T-helper 17 cell (primary cell): ENCODE measurements at places on chromosomes 2 and 18. TPM values are rescaled to one million over a fixed set of nuclear protein-coding genes. Genes with fewer than 3 reads are reported as not detected.

GRCh38 chr2:9560628-9561027 lies 5.0 kb upstream of the ADAM17 start:
- H3K4me3 ChIP-seq, result no peak overlapping the region
- DNase-seq, result no peak
- peaks cover 2% of the 10 kb centered on the region for H3K36me3 ChIP-seq
- H3K4me1 ChIP-seq, result peaks cover 11% of the 10 kb centered on the region

INPP4A gene
- total RNA-seq, result 110 TPM

GRCh38 chr2:241815477-241816430 lies 6.8 kb downstream of the NEU4 start:
- no peaks in the 10 kb centered on the region for H3K36me3 ChIP-seq
- H3K4me1 ChIP-seq, result peaks cover 8% of the 10 kb centered on the region
- no peak for DNase-seq
- H3K27ac ChIP-seq, result peak overlapping the region; percentile 78
- no peak overlapping the region for H3K4me3 ChIP-seq
- H3K27me3 ChIP-seq, result no peaks in the 10 kb centered on the region

GRCh38 chr2:28365158-28365557 lies 27.5 kb upstream of the FOSL2 start:
- DNase-seq, result no peak
- no peak overlapping the region for H3K4me3 ChIP-seq
- peak overlapping the region; percentile 32 for H3K27ac ChIP-seq
- peaks cover 57% of the 10 kb centered on the region for H3K4me1 ChIP-seq
- no peaks in the 10 kb centered on the region for H3K36me3 ChIP-seq
- H3K27me3 ChIP-seq, result no peaks in the 10 kb centered on the region

DNA sequence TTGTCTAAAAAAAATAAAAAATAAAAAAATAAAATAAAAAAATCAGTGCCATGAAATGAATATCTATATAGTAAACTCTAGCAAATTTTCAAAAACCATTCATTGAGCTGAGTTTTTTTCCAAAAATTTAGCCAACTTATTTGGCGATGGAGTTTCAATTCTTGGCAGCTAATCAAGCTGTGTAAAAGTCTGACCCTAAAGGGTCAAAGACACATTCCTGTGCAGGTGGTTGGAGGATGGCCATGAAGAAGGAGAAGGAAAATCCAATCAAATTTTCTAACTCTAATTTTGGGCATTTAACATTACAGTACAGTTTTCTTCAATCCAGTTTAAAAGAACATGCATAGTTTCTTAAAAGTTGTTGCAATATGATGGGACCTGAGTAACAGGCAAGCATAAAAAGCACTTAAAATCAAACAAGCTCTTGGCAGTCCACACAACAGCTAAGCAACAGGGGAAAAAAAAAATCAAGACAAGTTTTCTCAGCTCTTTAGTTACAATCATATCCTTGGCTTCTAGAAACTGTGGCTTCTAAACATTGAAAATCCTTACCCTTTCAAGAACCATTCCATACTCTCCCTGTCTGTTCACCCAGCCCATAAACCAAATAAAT lies 54.5 kb downstream of the ACVR1 start:
- H3K27ac ChIP-seq, result no peak overlapping the region
- peaks cover 22% of the 10 kb centered on the region for H3K4me1 ChIP-seq
- no peak for DNase-seq
- H3K27me3 ChIP-seq, result no peaks in the 10 kb centered on the region
- H3K36me3 ChIP-seq, result peaks cover 22% of the 10 kb centered on the region

- H3K27me3 ChIP-seq, result no peaks in the 10 kb centered on the region
- H3K27ac ChIP-seq, result no peak overlapping the region
- peaks cover 17% of the 10 kb centered on the region for H3K36me3 ChIP-seq
- peaks cover 26% of the 10 kb centered on the region for H3K4me1 ChIP-seq
- DNase-seq, result no peak
Measured at GRCh38 chr2:74374509-74375205, 5.5 kb downstream of the DCTN1 start.

- H3K4me3 ChIP-seq, result no peak overlapping the region
- no peak overlapping the region for H3K27ac ChIP-seq
- no peak for DNase-seq
- no peaks in the 10 kb centered on the region for H3K27me3 ChIP-seq
- no peaks in the 10 kb centered on the region for H3K4me1 ChIP-seq
Measured at GRCh38 chr2:184644685-184645084, 46.4 kb downstream of the ZNF804A start.

DNA sequence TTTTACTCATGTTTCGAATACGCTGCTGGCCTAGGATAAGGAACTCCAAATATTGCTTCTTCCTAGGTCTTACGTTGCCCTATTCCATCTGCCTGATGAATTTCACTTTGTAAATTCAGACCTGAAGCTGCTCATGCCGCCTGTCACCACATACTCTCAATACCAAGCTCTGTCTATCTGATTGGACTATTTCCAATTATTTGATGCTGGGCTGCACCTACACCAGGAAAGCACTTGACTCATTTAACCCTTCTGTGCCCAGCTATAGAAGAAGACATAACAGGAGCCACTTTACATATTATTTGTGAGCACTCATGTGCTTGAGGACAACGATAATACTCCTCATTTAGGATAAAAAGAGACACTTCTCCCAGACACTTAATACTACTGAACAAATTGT lies 1293.9 kb upstream of the LRRTM1 start:
- no peak for DNase-seq
- no peaks in the 10 kb centered on the region for H3K27me3 ChIP-seq
- no peaks in the 10 kb centered on the region for H3K36me3 ChIP-seq
- H3K27ac ChIP-seq, result no peak overlapping the region
- H3K4me3 ChIP-seq, result no peak overlapping the region

DNA sequence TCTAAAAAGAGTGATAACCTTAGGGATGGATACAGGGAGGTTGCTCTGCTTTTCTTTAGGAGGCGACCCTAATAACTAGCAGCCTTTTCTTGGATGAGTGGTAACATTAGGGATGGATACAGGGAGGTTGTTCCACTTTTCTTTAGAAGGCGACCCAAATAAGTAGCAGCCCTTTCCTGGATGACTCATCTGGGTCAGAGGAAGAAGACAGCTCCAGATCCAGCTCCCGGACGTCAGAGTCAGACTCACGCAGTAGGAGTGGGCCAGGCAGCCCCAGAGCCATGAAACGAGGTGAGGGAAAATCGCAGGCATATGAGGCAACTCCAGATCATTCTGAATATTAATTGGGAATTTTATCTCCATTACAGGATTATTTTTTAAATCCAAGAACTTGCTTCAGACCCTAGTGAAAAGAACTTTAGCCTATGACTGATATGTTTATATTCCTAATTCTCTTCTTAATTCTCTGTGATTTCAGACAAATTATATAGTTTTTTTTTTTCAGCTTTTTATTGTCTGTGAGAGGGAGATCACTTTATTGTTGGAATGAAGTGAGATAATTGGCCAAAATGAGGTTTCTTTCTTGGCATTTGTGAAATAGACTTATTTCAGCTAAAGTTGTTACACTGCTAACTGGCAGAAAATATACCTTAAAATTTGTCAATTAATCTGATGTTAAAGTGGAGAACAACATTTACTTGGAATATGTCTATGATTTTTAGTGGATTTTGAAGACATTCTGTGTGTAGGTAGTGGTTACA lies 31.2 kb upstream of the C1GALT1C1L start:
- peaks cover 4% of the 10 kb centered on the region for H3K36me3 ChIP-seq
- DNase-seq, result no peak
- H3K27ac ChIP-seq, result no peak overlapping the region

GRCh38 chr18:35389095-35389618 lies 12.0 kb upstream of the ZNF396 start:
- H3K36me3 ChIP-seq, result peaks cover 4% of the 10 kb centered on the region
- no peak overlapping the region for H3K27ac ChIP-seq
- no peak for DNase-seq
- peaks cover 8% of the 10 kb centered on the region for H3K4me1 ChIP-seq

FNDC4 gene
- not detected for total RNA-seq

IL1RL2 gene
- not detected for total RNA-seq

DNA sequence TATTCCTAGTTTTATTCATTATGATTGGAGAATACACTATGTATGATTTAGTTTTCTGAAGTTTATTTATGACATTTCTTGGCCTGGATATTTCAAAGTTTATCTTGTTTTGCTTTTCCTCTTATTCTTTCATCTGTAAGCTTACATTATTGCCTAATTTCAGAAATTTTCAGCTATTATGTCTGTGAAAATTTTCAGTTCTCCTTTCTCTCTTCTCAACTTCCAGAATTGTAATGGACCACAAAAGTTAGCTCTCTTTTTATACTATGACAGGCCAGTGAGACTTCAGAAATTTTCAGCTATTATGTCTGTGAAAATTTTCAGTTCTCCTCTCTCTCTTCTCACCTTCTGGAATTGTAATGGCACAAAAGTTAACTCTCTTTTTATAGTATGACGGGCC lies 97.2 kb upstream of the SCN7A start:
- no peaks in the 10 kb centered on the region for H3K4me1 ChIP-seq
- no peak overlapping the region for H3K27ac ChIP-seq
- H3K36me3 ChIP-seq, result no peaks in the 10 kb centered on the region
- H3K4me3 ChIP-seq, result no peak overlapping the region
- no peaks in the 10 kb centered on the region for H3K27me3 ChIP-seq

GRCh38 chr2:65661980-65662653 lies 229.7 kb upstream of the SPRED2 start:
- H3K36me3 ChIP-seq, result no peaks in the 10 kb centered on the region
- H3K4me1 ChIP-seq, result no peaks in the 10 kb centered on the region
- peaks cover 61% of the 10 kb centered on the region for H3K27me3 ChIP-seq
- no peak overlapping the region for H3K4me3 ChIP-seq

DNA sequence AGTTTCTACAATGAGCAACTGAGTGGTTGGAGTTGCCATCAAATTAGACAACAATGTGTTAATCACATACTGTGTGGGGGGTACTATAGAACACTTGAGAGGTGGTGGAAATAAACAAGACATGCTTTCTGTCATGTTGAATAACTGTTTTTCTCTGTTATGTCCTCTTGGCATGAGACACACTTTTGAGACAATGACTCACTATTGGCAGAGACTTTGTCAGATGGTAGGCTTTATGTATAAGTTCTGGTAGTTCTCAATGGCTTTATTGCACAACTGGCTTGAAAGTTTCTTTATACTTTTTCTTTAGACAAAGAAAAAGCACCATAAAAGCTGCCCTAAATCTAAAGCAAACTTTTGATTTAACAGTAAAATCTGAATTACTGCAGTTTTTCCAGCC lies 578.7 kb downstream of the ADCYAP1 start:
- no peak overlapping the region for H3K4me3 ChIP-seq
- no peak for DNase-seq
- no peaks in the 10 kb centered on the region for H3K27me3 ChIP-seq
- no peaks in the 10 kb centered on the region for H3K4me1 ChIP-seq
- no peak overlapping the region for H3K27ac ChIP-seq

GRCh38 chr18:4385876-4386275 lies 69.2 kb downstream of the DLGAP1 start:
- DNase-seq, result no peak
- H3K27ac ChIP-seq, result no peak overlapping the region
- H3K4me3 ChIP-seq, result no peak overlapping the region
- H3K27me3 ChIP-seq, result no peaks in the 10 kb centered on the region
- no peaks in the 10 kb centered on the region for H3K4me1 ChIP-seq
- H3K36me3 ChIP-seq, result no peaks in the 10 kb centered on the region

- peaks cover 4% of the 10 kb centered on the region for H3K27me3 ChIP-seq
- H3K36me3 ChIP-seq, result no peaks in the 10 kb centered on the region
- H3K4me1 ChIP-seq, result no peaks in the 10 kb centered on the region
- no peak overlapping the region for H3K27ac ChIP-seq
- H3K4me3 ChIP-seq, result no peak overlapping the region
- no peak for DNase-seq
Measured at GRCh38 chr2:65800998-65801397, 368.6 kb upstream of the SPRED2 start.

- H3K4me1 ChIP-seq, result peaks cover 20% of the 10 kb centered on the region
- DNase-seq, result no peak
- H3K27ac ChIP-seq, result peak overlapping the region; percentile 19
- peaks cover 67% of the 10 kb centered on the region for H3K27me3 ChIP-seq
- peak overlapping the region; percentile 94 for H3K4me3 ChIP-seq
Measured at GRCh38 chr2:218871345-218872302, 9.0 kb upstream of the WNT10A start.

EMX1 gene
- not detected for total RNA-seq
